ENCODE measurements at places on chromosomes 11 and 22.

DNA sequence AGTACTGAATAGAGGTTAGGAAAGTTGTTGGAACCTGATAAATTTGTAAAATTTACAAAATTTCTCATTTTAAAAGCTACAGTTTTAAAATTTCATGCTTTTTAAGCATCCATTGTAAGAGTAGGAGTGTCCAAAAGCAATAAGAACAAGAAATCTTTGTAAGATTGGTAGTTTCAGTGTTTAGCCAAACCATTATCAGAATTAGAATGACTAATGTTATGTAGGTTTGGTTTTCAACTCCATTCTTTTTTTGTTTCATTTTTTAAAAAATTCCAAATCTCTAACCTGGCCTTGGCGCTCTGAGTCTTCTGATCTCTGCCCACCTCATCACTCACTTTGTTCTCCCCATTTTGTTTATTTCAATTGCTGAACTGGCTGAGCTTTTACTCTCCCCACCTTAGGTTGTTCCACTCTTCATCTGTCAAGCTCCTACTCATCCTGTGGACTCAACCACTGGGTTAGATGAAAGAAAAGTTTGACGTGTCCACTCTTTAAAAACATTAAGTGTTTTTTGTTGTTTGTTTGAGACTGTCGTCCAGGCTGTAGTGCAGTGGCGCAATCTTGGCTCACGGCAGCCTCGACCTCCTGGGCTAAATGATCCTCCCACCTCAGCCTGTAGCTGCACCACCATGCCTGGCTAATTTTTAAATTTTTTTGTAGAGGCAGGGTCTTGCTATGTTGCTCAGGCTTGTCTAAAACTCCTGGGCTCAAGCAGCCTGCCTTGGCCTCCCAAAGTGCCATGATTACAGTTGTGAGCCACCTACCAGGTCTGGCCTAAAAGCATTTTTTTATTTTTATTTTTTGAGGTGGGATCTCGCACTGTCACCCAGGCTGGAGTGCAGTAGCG is 14.0 kb downstream of the EP300 start:
- no peak for DNase-seq

GRCh38 chr22:37609240-37610152 is 862 bp downstream of the GGA1 start:
- DNase-seq = no peak

DNA sequence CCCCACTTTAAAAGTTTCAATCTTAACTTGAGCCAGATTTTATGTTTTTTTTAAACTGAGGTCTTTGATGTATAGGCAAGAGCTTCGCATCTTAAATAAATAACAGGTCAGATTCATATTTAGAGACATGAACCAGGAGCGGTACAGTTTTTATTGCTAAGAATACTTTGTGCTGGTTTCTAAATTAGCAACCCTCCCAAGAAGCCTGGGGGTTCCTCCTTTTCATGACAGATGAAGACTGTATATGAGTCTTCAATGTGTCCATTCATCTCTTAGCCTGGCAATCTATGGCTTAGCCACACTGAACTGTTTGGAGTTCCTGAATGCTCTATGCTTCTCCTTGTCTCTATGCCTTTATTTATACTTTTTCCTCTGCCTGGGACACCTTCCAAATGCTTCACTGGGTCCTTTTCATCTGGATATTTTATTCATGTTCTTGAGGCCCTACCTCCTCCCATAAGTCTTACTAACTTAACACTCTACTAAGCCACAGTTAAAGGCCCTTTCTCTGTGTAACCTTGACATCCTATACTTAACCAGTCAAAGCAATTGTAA is 338.6 kb downstream of the INSC start:
- DNase-seq = no peak

DNA sequence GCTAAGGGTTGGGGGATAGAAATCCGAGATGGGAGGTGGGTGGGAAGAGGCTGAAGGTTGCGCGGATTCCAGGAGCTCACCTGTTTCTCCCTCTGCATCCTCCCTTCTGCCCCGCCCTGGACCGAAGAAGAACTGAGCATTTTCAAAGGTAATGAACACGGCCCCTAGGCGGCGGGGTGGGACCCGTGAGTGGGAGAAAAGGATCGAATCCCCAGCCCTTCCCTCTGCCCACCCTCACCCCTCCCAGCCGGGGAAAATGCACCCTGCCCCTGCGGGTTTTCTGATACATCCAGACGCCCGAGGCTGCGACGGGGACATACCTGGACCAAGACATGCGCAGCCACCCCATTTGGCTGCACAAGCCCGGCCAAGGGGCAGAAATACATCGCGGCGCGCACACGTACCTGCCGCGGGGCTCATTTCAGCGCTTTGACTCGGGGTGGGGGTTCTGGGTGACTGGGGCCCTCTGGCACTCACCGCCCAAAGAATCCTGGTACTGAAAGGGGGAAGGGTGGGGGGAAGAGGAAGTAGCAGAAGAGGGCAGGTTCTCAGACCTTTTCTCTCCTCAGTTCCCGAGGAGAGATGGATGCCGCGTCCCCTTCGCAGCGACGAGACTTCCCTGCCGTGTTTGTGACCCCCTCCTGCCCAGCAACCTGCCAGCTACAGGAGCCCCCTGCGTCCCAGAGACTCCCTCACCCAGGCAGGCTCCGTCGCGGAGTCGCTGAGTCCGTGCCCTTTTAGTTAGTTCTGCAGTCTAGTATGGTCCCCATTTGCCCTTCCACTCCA is 6.0 kb downstream of the VSIG2 start:
- DNase-seq = no peak

DNA sequence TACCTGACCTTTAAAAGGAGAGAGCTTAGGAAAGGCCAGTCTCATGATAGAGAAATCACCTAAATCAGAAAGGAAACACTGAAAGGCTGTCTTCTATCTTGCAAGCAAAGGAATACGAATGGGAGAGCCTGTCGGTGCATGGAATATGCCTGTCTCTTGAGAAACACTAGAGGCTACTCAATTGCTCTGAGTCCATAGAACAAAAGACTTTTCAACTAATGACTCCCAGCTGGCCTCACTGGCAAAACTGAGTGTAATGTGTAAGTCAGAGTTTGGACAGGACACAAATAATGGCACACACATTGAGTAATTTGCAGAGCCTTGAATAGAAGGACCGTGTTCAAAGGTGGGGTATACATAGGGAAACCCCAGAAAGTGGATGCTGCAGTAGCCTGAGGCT is 171.0 kb upstream of the ARHGAP20 start:
- DNase-seq = no peak

GRCh38 chr11:17923217-17923616 is 89.6 kb downstream of the SERGEF start:
- no peak for DNase-seq

GRCh38 chr22:48894804-48895250 is 932.8 kb downstream of the BRD1 start:
- no peak for DNase-seq

- no peak for DNase-seq
Observed at GRCh38 chr11:74380746-74381439, 17.3 kb downstream of the PGM2L1 start.

GRCh38 chr22:39518996-39519680 is 1.2 kb upstream of the ATF4 start:
- no peak for DNase-seq

DNA sequence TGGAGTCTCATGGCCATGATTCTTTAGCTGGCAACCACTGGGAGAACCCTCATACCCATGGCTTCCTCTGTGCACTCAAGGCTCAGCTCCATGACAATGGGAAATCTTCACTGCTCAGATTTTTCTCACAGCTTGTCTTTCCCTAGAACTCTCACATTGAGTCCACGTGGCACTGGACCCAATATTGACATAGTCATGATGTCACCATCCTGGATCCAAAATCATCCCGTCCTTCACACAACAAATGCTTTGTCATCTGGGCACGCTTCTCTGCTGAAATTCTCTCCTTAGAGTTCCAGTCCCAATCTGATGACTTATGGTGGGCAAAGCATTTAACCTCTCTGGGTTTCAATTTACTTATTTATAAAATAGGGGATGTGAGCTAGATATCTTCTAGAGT is 37.7 kb upstream of the CD44 start:
- no peak for DNase-seq

DNA sequence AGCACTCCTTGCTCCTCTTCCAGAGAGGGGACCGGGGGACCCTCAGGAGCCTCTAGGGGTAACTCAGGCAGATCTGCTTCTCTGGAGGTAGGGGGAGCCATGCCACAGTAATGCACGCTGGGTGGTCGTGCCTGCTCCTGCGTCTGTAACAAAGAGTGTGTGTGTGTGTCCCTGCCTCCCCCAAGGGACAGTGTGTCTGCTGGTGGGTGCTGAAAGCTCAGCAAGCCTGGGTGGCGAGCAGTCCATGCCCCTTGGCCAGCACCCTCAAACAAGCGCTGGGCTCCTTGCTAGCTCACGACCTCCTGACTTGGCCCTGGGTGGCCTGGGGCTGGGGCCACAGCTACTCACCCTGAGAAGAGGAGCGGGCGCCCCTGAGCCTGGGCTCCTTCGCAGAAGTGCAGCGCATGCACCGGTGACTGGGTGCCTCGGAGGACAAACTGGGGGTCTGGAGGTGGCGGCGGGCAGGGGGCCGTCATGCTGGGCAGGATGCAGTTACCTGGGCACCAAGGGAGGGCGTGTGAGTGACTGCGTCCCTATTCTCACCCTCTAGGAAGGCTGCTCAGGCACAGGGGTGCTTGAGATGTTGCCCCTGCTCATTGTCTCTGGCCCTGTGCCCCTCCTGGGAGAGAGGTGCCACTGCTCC is 33.7 kb downstream of the GNB1L start:
- no peak for DNase-seq

- DNase-seq = no peak
Observed at GRCh38 chr11:76524919-76525318, 80.1 kb downstream of the EMSY start.

DNA sequence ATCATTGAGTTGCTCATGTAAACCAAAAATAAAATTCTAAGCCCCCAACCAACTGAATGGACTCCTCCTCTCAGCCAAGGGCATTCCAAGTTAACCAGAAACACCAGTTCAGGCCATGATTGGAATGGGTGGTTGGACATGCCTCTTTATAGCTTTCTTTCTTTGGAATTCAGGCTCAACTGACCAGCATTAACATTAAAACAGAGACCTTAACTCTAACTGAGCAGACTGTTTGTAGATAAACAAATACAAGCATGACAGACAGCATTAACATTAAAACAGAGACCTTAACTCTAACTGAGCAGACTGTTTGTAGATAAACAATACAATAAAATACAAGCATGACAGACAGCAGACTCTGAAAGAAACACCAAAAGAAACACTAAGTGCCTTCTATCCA is 278.2 kb downstream of the DLG2 start:
- DNase-seq = no peak

DNA sequence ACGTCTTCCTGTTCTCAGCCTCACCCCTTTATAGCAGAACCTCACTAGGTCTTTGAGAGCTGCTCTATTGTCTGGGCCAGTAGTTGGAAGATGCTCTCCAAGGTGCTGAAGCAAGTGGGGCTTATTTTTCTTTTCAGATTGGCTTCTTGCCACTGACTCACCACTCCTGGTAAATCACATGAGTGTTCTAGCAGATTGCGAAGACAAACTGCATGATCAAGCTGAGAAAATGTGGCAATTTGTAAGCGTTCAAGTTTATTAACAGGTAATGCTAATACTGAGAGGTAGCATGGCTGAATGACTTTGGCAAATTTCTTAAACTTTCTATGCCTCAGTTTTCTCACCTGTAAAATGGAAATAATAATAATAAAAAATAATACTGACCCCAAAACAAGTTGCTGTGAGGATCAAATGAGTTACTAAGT is 59.2 kb downstream of the CACNG2 start:
- no peak for DNase-seq

DNA sequence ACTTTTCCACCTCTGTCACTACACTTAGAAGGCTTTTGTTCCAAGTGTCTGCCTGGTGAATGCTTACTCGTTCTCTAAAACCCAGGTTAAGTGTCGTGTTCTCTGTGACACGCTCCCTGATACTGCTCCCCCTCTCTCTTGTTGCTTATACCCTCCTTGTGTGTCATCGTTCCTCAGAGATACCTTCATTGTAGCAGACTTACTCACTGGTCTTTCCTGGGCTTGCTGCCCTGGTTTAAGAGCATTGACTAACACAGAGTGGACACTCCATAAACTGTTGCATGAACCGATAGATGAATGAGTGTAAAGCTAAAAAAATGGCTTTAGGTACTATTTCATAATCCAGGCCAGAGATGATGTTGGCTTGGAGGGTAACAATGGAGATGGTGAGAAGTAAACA is 171.3 kb downstream of the GRIK4 start:
- no peak for DNase-seq
